DMS 273 treated with DMSO at 0.1 percent for 48 hours (cell line): ENCODE measurements at places on chromosomes 6 and 20.

- no peak for DNase-seq
These were observed 237.1 kb downstream of the ANKRD60 start for GRCh38 chr20:57991211-57991881.

GRCh38 chr20:35285806-35286076 lies 1.2 kb upstream of the EIF6 start:
- no peak for DNase-seq

DNA sequence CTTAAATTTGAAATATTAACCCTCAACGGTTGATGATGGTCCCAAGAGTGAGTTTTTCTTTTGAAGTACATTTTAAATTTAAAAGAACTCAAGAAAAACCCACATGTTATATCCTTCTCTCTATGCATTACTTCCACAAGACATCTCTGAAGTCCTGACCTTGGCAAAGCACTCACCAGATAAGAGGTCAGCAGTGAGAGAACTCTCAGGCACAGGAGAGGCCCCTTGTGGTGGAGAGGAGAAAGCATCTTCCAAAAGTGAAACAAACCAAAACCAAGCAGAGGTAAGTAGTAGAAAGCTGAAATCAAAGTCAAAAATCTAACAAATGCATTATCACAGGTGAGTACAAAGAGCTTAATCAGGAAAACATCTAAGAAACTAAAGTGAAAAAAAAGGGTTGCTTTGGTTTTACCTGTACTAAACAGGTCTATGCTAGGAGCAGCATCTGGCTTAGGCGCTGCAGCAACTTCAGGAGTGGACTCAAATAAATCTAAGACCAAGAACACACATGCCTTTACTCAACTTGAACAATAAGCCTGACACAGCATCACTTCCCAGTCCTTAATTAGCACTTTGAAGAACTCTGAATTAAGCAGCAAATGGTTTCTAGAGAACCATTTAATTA lies 80.5 kb downstream of the PRSS35 start:
- no peak for DNase-seq

GRCh38 chr20:833121-833449 lies 430 bp upstream of the FAM110A start:
- DNase-seq = no peak

DNA sequence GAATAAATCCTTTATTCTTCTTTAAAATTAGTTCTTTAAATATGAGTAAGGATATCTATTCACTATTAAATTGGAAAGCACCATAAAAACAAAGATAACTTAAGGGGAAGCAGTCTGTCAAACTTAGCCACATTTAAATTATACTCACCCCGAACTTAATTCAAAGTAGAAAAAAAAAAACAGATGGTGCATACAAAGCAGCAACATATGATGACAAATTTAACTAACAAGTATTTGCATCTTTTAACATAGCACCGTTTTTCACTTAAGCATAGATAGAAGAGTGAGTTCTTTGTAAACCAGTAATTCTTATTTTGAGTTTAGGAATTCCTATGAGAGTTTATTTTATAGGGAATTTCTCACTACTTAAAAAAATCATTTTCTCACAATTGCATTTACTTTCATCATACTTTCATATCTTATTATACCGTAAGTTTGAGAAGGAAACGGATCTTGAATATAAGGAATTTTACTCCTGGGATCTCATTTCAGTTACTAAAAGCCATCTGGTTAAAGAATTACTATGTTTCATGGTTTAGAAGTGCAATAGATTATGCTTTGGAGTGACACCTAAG lies 828.2 kb upstream of the MAP3K7 start:
- peak; percentile 18 for DNase-seq

GRCh38 chr6:90787446-90787845 lies 200.6 kb upstream of the MAP3K7 start:
- DNase-seq = no peak

DNA sequence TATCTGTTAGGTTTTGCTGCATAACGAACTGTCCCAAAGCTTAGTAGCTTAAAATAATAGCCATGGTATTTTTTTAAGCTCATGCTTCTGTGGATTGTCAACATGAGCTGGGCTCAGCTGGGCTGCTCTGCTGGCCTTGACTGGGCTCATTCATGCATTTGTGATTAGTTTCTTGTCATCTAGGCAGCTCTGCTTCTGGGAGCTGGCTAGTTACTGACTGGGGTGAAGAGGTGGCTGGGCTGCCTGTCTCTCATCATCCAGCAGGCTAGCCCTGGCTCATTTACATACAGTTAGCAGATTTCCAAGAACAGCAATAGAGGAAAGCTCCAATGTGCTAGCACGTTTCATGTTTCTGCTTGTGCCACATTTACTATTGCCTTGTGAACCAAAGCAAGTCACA lies 165.1 kb upstream of the PCSK2 start:
- no peak for DNase-seq

GRCh38 chr6:14320332-14320731 lies 202.8 kb downstream of the CD83 start:
- DNase-seq = no peak

GRCh38 chr20:24149881-24150307 lies 161.3 kb upstream of the GGTLC1 start:
- no peak for DNase-seq

DNA sequence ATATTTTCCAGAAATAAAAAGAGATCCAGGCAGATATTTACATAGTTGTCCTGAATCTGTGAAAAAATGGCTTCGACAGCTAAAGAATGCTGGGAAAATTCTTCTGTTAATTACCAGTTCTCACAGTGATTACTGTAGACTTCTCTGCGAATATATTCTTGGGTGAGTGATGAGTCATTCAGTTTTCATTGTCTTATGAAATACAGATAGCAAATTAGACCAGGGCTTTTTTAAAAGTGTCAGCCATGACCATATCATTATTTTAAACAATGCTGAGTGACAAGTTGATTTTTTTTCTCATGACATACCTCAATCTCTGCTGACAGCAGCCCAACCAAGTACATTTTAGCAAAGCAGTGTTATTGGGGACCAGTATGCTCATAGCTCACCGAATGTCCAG lies 32.8 kb downstream of the TSPYL4 start:
- no peak for DNase-seq

- no peak for DNase-seq
These were observed 159.8 kb upstream of the GGTLC1 start for GRCh38 chr20:24148372-24148771.

GRCh38 chr6:11437824-11438459 lies 99.6 kb upstream of the TMEM170B start:
- no peak for DNase-seq

- DNase-seq = no peak
These were observed 163.8 kb upstream of the TAB2 start for GRCh38 chr6:149153693-149154092.

GRCh38 chr20:24060851-24061590 lies 72.4 kb upstream of the GGTLC1 start:
- no peak for DNase-seq

DNA sequence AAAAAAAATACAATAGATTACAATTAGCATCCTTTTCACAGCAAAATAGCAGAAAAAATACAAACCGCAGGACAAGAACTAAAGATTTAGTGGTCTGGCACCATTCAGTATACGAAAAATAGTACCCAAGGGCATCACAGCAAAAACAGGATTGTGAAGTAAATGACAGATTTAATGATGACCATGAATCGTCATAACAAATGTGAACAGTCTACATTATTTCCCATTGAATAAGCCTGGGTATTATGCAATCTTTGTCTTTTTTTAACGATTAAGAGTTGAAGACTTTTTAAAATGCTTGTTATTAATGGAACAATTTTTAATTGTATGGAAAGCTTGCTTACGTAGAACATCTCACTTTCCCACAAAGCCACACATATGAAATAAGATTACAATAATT lies 432.8 kb downstream of the PKHD1 start:
- no peak for DNase-seq

GRCh38 chr20:6180531-6180930 lies 57.7 kb upstream of the FERMT1 start:
- no peak for DNase-seq

DNA sequence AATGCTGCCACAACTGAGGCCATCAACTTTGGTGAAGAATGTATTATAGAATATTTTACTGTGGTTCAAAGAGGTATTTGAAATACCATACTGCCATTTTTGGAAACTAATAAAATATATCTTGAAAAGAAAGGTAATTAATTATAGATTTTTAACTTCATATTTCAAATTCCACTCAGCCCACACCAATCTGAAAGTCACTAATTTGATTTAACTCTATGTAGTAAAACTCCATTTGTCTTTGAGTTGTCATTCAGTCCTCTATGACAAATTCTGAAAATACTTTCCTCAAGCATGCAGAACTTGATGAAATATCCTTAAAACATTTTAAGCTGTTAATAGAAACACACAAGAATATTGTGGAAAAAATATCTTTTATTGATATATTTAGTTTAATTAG lies 1196.7 kb upstream of the CITED2 start:
- no peak for DNase-seq

- DNase-seq = no peak
These were observed 111.9 kb downstream of the PPP1R14C start for GRCh38 chr6:150254770-150255169.

DNA sequence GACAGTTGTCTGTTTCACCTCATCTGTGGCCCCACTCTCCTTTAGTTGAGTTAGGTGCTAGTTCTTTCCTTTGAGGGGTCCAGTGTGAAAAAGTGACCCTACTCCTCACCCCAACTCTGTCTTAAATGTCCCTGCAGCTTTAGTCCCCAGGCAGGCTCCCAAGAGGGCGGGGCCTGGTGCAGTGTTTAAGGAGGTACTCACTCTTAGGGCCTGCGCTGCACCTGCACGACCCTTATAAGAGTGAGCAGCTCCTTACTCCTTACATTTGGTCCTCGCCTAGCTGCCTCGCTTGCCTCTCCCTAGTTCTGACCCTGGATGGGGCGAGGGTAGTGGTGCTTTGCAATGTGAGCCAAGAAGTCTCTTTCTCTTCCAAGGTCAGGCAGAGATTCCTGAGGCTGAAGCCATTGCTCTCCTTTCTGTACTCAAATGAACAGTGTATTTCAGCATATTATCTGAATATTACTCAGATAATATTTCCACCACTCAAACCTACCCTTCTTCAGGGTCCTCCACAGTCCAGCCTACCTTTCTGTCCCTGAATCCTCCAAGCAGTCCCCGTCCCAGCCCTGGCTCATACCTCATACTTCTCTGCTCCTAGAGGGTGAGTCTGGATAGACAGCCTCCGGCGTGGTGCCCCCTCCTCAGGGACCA lies 11.9 kb upstream of the VEGFA start:
- DNase-seq = no peak

GRCh38 chr6:30836431-30836866 lies 47.9 kb upstream of the DDR1 start:
- DNase-seq = no peak

DNA sequence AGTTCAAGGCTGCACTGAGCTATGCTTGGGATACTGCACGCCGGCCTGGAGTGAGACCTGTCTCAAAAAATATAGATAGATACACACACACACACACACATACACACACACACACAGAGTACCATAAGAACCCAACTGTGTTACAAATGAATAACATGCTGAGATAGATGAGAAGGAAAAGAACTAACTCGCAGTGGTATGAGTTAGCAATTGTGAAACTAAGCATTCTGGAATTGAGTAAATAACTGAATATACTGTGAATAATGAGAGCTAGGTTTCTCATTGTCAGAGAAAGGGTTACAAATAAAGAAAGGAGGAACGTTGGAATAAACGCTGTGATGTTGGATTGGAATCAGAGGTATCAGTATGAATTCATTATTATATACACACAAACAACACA lies 14.6 kb upstream of the FAXC start:
- DNase-seq = no peak

- DNase-seq = no peak
These were observed 329.1 kb downstream of the TFAP2B start for GRCh38 chr6:51147756-51148155.

- DNase-seq = no peak
These were observed 903.4 kb downstream of the EYS start for GRCh38 chr6:64803470-64804166.

DNA sequence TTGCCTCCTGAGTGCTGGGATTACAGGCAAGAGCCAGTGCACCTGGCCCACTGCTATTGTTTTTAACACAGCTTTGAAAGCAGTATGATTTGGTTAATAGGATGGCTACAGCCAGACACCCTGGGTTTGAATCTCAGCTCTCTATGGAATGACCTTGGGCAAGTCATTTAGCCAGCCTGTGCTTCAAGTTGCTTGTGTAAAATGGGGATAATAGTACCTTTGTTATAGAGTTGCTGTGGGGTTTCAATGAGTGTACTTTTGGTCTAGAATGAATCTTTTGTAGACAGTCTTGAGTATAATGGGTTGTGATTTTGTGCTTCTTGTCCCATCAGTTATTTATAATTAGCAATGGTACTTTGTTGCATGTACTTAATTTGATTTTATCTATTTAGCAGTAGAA lies 70.9 kb downstream of the JARID2 start:
- DNase-seq = no peak

DNA sequence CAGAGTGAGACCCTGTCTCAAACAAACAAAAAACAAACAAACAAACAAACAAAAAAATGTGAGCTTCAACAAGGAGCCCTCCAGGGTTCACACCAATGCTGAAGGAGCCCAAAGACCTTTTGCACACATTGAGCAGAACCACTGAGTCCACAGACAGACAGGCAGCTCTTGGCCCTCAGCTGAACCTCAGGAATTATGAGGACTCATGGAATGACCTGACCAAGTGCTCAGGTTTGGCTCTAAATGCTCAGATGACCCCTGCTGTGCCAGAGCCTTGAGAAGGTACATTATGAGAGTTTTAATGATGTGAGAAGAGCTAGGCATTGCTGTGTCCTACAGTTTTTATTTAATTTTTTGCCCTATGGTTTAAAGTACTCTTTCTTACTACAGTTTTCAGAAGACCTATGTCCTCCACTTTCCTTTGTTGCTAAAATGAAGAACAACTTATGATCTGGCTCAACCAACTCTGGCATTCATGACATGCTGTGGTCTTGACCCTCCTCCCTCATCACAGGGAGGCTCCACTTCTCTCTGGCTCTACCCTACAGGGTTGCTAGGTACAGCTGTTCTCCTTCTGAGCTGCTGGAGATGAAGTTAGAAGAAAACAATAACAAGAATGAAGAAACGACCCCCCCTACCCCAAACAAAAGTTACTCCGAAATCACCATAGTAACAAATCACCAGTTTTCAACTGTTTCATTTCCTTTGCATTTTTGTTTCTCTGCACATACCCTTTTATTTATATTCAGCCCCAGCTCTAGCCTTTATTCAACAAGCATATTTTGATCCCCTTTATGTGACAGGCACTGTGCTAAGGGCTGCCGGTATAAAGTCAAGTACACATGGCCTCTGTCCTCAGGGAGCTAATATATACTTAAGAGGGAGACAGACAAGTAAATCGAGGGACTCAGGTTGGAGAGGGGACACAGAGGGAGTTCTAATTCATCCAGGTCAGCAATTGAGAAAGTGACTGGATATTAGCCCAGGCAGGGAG lies 128.7 kb upstream of the TRAF3IP2 start:
- no peak for DNase-seq

- DNase-seq = no peak
These were observed 1158.7 kb upstream of the EYS start for GRCh38 chr6:66865771-66866170.

- DNase-seq = no peak
These were observed 58.0 kb upstream of the OLIG3 start for GRCh38 chr6:137552146-137552545.
